Stimulated activated CD4-positive, alpha-beta T cell treated with anti-CD3 and anti-CD28 coated beads, Interleukin-1b, Interleukin-23, amount 100 ng/mL, for 1 hour (primary cell): ENCODE measurements at places on chromosomes 3 and 15.

GRCh38 chr3:160052385-160053047 lies 63.9 kb downstream of the IL12A start:
- no peak for DNase-seq

DNA sequence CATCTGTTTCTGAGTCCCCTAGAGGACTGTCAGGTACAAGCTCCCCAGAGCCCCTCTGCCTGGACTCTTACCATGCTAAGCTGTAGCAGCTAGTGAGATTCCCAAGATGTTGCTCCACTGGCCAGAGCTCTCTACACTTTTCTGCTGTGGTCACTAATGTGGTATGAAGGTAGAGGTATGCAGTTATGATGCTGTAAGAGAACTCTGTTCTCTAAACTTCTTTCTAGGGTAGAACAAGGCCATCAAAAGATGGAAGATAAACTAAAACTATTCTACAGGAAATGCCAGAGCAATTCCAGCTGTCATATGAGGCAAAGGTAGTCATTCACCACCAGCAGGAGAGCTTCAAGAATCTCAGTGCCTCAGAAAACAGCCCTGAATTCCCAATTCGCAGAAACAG lies 517.4 kb upstream of the ARRDC4 start:
- DNase-seq: no peak

- DNase-seq: no peak
These were observed 19.3 kb upstream of the LZTFL1 start for GRCh38 chr3:45861043-45861719.

- DNase-seq: no peak
These were observed 354.8 kb upstream of the SLCO3A1 start for GRCh38 chr15:91498749-91499062.

DNA sequence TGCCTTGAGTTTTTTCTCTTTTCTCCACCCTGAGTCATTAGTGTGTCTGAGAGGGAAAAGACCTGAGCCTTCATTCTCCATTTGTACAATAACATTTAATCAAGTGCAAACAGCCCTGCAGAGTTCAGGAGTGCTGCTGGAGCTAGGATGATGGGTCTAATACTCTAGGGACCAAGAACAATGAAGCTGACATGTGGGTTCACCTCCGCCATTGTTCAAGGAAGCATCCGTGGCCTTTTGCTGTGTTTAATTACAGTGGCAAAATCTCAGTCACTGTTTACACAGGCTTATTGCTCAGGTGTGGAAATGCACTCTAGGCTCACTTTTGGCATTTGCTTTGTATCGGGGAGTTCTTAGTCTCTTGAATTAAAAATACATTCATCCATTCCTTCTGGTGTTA lies 259.6 kb downstream of the LRTM1 start:
- no peak for DNase-seq

- DNase-seq: no peak
These were observed 145.3 kb upstream of the NPHP3 start for GRCh38 chr3:132867526-132867925.

DNA sequence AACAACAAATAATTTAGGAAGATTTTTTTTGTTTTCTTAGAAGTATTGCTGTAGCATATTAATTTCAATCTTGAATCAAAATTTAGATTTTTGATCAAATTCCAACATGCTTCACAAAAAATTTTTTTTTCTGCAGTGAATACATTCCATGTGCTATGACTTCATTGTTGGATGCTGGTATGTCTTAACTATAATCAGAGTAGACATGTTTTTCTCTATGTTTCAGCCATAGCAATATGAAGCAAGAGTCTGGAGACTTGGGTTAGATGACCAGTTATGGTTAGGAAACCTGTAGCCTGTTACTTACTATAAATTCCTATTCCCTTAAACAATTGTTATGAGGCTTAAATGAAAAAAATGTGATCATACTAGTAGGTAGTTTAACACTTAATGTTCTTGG lies 176.1 kb upstream of the CHL1 start:
- DNase-seq: no peak

DNA sequence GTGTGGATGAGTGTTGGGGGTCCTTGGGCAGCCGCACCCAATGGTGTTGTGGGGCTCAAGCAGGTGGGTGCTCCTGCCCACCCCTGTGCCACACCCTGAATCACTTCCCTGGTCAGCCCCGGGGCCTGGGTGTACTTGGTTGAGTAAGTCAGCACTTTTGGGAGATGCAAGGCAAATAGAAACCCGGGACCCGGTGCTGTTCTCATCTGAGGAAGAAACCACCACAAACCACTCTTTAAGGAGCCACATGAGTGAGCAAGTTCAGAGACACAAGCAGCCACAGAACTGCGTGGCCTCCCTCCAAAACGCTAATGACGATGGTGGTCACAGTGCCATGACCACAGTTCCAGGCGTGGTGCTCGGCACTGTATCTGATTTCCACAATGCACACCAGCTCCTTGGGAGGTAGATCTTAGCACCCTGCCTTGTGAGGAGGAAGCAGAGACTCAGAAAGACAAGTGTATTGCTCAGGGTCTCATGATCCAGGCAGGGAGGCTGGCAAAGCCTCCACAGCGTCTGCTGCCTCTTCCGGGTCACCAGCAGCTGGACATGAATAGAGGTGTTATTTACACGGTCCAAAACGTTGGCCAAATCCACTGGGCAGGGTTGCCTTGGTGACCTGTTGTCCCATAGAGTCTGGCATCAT lies 118.2 kb upstream of the ALDH1A3 start:
- DNase-seq: no peak

DNA sequence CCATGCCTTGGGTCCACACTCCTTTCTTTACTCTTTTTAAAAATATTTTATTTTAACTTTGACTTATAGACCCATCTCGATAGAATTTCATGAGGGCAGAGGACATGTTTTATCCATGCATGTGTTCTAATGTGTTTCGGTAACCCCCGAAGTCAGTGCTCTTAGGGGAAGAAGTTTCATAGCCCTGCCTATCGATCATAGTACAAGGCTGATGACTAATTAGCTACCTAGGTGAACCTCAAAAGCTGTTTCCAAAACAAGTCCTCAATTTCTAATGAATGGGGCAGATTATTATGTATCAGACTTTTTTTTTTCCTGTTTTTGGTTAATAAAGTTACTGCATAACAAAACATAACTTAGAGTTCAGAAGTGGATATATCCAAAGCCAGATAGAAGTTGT lies 82.0 kb downstream of the MBNL1 start:
- no peak for DNase-seq

- no peak for DNase-seq
These were observed 4.2 kb downstream of the TP63 start for GRCh38 chr3:189635339-189635738.

DNA sequence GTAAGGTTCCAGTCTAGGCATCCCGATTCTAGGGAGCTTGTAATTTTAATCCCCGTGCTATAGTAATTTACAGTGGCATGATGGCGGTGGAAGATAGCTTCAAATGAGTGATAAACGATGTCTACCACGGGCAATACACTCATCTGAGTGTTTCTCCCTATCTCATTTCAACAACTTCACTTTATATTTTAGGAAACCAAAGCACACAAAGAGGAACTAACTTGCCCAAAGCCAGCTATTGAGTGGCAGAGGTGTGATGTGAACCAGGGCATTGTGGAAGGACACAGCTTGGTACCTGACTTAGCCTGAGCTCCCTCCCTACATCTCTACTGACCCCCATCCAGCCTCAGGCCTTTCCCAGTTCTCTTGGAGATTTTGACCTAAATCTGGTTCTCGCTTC lies 16.9 kb upstream of the FILIP1L start:
- DNase-seq: no peak

DNA sequence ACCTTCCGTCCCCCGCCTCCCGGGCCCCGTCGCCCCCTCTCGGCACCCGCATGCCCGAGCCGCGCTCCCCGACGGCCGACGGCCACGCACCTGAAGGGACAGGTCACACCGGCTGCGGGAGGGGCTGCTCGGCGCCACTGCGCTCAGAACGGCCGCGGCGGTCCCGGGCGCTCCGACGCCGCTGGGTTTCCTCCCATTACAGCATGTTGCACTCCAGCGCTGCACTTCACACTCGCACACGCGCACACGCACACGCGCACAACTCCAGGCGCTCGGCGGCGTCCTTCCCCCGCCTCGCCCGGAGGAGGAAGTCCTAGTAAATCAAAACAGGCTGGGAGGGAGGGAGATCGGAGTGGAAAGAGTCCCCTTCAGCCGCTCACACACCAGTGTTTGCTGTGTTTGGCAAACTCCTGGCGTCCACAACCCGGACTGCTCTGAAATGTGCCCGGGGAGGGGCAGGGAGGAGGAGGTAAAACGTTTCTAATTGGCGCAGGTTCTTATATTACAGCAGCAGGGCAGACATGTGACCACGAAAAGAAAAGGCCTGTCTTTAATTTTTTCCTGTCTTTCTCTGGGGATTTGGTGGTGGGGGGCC lies 76.7 kb upstream of the VGLL4 start:
- DNase-seq: no peak

GRCh38 chr3:83093222-83093572 lies 1331.8 kb upstream of the GBE1 start:
- DNase-seq: no peak

DNA sequence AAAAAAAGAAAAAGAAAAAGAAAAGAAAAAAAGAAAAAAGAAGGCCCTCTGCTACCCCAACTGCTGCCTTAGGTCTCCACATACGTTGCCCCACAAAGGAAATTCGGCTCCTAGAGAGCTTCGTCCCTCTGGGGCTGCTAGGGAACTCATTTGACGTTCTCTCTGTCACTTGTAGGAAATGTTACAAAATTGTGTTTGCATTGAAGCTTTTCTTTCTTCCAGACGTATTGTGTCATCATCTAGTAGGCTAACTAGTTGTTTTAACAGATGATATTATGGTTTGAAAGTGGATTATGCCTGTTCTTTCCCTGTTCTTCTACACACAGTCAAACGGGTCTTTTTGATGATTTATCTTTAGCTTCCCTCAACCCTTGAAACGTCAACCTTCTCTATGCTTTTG lies 125.3 kb downstream of the BDH1 start:
- no peak for DNase-seq

DNA sequence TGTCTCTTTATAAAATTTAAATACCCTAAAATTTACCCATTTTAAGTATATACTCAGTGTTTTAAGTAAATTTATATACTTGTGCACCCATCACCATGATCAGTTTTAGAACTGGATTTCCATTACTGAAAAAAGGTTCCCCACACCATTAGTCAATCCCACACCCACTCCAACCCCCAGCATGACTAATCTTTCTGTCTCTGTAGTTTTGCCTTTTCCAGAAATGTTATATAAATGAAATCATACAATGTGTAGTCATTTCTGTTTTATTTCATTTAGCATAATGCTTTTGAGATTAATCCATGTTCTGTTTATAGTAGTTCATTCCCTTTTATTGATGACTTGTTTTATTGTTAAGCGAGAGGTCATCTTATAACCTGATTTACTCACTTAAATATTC lies 66.1 kb upstream of the LIMD1 start:
- DNase-seq: no peak

DNA sequence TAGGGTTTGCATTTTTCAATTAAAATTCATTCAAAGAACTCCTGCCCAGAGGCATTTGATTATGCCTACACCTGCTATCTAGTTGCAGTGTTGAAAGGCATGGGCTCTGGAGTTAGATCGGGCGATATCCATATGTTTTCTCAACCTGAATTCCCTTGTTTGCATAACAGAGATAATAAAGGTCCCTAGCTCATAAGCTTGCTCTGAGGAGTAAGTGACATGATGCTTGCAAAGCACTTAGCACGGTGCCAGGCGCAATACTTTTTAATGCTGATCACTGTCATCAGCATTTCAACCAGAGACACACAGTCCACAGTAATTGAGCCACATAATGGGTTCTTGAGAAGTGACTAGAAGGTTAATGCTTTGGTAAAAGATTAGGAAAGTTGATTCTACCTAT lies 106.3 kb upstream of the SAMMSON start:
- no peak for DNase-seq

GRCh38 chr3:12143949-12144504 lies 14.7 kb downstream of the TIMP4 start:
- no peak for DNase-seq

DNA sequence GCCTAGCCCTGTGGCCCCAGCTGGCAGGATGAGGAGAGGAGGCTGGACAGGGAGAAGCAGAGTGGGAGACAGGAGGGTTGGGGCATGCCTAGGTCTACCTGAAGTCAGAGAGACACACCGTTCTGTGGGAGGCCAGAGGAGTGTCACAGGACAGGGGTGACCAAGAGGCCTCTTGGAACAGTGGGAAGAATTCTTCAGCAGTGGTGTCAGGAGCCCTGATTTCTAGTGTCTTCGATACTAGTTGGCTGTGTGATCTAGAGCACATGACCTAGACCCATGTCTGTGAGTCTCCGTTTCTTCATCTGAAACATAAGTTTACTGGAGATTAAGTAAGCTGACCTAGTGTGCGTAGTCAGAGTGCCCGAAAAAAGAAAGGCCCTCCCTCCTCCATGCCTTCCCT lies 92.2 kb downstream of the EEFSEC start:
- no peak for DNase-seq

DNA sequence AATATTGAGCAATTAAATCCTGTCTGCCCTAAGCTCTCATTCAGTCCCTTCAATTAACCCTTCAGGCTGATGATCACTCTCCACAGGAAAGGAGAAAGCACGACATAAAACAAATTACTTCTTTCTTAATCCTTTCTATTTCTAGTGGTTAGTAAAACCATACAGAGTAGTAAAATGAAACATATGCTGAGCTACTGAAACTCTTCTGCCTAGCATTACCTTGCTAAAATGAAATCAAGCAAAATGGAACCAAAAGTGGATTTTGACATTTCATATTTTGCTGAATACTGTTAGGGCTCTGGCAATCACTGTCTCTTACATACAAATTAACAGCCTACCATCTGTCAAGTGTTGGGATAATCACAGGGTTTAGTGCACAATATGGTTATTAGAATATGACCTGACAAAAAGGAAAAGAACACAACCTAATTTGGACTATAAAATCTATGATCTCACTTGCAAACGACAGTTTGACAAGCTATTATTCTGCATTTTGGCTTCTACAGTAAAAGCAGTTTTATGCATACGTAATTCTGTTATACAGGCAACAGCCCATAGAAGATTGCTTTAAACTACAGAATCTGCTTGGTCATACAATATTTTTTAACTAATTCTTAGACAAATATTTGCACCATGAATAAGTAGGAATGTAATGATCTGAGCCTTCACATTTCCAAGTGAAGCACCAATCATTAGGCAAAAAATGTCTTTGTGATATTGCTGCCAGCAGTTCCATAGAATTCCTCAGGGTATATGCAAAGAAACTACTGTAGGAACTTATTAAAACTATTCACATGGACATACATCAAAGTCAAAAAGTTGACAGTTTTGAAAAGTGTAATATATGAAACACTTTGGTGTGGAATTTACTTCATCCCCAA lies 105.0 kb downstream of the FHIT start:
- DNase-seq: no peak

DNA sequence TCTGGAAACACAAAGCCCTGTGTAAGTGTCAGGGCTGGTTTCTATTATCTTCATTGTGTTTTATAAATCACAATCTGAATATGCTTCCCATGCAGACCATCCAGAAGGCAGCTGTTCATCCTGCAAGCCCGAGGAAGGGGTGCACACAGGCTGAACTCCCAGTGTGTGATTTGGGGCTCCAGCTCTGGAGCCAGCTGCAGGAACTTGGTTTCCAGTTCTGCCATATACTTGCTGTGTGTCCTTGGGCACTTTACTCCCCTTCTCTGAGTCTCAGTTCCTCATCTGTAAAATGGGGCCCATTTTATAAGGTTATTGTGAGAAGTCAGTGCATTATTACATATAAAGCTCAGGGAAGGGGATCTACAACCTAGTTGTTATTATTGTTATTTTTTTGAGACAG lies 22.6 kb downstream of the CYP8B1 start:
- DNase-seq: no peak

- DNase-seq: no peak
These were observed 7.0 kb downstream of the SFMBT1 start for GRCh38 chr3:53038679-53039375.
